ENCODE measurements at places on chromosomes 2 and 18.

DNA sequence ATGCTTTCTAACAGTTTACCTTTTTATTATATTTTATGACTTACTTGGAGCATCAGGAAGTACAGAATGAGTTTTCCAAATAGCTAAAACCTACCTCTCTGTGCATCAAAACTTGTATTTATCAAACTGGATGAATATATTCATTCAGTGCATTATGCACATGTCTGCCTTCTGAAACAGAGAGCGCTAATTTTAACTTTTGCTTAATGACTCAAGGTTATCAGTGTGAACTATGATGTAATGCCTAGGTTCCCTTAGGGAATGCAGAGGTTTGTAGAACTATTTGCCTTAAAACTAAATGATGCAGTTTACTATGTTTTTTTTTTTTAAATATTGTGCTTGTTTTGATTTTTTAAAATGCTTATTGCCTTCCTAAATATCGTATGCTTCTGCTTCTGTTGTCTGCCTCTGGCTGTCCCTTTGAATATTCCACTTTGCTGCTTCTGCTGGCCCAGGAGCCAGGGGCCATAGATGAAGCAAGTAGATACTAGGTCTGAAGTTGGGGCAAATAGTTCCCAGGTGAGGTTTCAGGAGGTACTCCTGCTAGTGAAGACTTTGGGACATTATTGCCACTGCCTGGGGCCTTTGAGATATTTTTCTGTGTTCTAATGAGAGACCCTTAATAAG is 16.5 kb downstream of the TMEM178A start:
- DNase-seq, result no peak

GRCh38 chr2:75311993-75312392 is 112.7 kb upstream of the TACR1 start:
- DNase-seq, result peak; percentile 60

DNA sequence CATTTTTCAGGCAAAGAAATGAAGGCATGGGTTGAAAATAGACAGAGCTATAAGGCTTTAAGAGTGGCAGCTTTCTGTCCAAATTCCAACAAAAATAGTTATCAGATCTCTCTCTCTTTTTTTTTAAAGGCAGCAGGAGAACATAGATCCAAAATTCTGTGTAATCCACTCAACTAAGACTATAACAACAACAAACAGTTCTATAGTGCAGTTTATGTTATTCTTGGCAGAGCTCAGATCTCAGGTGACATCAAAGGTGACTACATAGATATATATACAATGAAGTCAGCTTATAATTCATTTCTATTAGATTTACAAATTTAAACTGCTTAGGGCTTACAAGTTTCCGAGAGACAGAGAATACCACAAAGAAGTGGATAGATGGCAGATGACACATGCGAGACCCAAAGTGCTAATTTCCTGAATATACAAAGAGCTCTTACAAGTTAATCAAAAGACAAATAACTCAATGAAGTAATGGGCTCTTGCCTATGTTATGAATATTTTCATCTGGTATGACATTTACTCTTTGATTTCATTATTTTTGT is 223.2 kb downstream of the BCL2 start:
- no peak for DNase-seq

- DNase-seq, result no peak
Measured at GRCh38 chr18:4578449-4578848, 123.3 kb upstream of the DLGAP1 start.

GRCh38 chr2:671072-671471 is 6.1 kb downstream of the TMEM18 start:
- DNase-seq, result no peak

- DNase-seq, result no peak
Measured at GRCh38 chr2:9590641-9591040, 35.0 kb upstream of the ADAM17 start.

DNA sequence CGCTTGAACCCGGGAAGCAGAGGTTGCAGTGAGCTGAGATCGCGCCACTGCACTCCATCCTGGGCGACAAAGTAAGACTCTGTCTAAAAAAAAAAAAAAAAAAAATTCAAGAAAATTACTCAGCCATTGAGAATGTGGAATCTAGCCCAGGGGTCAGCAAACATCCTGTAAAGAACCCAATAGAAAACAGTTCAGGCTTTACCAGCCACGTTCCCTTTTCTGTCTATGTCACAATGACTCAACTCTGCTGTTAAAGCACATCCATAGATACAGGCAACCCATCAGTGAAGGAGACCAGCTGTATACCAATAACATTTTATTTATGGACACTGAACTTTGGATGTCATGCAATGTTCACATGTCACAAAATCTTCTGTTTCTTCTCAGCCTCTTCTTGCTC is 435.6 kb upstream of the GYPC start:
- DNase-seq, result no peak

DNA sequence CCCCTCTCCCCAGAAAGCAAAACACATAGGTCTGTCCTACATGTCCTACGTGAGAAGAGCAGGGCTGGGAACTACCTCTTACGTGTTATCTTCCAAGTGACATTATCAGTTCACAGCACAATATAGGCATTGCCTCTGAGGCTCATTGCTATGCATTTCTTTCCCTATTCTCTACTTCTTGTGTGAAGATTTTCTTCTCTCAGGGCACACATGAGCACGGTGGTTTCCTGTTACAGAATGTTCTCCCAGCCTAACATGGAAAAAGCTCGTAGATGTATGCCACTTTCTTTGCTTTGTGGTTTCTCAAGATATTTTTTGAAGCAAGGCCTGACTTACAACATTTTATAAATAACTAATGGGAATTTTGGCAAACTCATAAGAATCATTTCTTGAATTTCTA is 19.4 kb upstream of the DSC3 start:
- no peak for DNase-seq

DNA sequence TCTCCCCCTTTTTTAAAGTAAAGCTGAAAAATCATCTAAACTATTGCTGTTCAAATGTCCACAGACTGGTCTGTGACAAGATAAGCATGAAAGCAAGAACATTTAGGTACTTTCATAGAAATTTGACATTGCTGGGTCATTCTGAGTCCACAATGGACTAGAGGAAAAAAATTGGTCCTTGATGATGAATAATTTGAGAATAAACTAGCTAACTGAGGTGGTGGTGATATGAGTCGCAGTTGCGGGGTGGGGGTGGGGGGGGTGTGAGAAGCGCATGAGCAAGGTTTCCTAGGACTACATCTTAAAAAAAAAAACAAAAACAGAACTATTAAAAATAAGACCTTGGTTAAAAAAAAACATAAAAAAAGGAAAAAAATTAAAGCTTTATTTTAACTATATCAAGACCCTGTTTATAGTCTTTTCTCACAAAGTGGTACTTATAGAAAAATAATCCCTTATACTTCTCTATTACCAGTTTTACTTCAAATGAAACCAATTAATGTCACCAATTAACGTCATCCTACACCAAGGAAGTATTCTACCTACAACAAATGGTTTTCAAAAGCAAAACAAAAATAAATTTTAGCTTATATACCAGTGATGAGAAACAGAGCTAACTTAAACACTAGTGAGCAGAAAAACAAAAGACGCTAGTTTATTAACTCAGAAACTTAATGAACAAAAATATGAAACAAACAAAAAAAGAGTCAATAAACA is 88.1 kb downstream of the ASXL2 start:
- DNase-seq, result no peak

GRCh38 chr2:121545257-121545656 is 14.6 kb downstream of the RNU4ATAC start:
- no peak for DNase-seq

DNA sequence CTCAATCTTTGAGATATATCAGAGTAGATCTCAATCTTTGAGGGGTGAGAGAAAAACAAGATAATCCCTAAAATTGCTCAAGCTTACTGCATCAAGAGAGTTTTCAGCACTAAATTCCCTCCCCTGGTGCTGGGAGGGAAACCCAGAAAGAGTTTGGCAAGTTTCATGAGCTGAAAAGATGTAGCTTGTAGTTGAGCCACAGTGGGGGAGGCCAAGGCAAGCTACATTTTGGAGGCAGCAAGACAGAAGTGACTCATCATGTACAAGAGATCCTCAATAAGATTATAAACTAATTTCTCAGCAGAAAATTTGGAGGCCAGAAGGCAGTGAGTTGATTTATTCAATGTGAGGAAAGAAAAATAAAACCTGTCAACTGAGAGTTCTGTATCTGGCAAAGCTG is 308.2 kb downstream of the PIEZO2 start:
- no peak for DNase-seq

Data from neural progenitor cell (in vitro differentiated cells).